ENCODE measurements at places on chromosomes 7 and 10. TPM values are rescaled to one million over a fixed set of nuclear protein-coding genes. Genes with fewer than 3 reads are reported as not detected.

The DNAH11 gene
- 0.33 TPM for total RNA-seq

The GOLGA7B gene
- 3.4 TPM for total RNA-seq

The GPRIN2 gene
- total RNA-seq: 31.3 TPM

The TRPV5 gene
- not detected for total RNA-seq
